Activated naive CD8-positive, alpha-beta T cell treated with anti-CD3 and anti-CD28 coated beads for 36 hours (primary cell): ENCODE measurements at places on chromosomes 7 and 10. TPM values are rescaled to one million over a fixed set of nuclear protein-coding genes. Genes with fewer than 3 reads are reported as not detected.

AMZ1 gene
- 0.04 TPM for total RNA-seq

DNA sequence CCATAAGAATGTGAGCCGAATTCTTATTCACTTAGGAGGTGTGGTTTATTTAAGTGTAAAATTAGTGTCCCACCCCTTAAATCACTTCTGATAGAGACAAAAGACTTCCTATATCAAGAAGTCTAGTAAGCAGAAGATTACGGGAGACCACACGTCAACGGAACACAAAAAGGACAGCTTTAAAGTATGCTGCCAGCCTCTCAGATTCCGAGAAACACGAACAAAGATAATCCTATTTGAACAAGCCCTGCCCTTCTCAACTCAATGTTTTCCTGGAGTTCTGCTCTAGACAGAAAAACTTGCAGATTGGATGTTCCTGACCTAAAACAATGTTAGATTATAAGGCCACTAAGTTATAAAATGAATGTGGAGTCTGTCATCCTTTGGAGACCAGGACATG is 4.9 kb upstream of the MCU start:
- no peak for DNase-seq

DNA sequence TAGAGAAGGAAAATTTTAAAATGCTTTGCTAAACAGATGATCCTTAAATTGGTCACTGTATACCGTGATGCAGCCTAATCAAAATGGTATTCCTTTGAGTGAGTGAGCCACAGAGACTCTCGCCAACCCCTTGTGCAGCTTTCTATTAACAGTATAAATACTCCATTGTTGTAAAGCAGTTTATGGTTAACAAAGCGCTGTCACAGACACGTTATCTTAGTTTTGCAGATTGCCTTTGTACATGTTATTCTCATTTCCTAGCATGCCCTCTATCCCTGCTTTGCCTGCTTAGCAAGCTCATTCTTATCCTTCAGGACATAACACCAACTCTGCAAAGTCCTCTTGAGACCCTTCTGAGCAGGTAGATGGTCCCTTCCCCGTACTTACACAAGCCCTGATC is 694.4 kb downstream of the AUTS2 start:
- DNase-seq, result no peak

DNA sequence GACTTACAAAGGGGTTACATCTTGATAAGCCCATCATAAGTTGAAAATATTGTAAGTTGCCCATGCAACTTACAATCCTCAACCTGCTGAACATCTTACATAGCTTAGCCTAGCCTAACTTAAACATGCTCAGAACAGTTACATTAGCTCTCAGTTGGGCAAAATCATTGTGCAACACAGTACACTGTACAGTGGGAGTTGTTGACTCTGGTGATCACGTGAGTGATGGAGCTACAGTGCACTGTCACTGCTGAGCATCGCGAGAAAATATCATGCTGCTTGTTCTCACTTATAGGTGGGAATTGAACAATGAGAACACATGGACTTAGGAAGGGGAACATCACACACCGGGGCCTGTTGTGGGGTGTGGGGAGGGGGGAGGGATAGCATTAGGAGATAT is 214.9 kb upstream of the ZMIZ1 start:
- DNase-seq, result no peak

GRCh38 chr10:90530521-90530920 is 327.3 kb downstream of the HTR7 start:
- no peak for DNase-seq

GRCh38 chr10:116272440-116273283 is at the start of gene GFRA1:
Gene GFRA1, minus strand, starts transcription at chr10:116273206. Its CDS starts 1,177 bp downstream, at chr10:116272029.
- no peak for DNase-seq

DNA sequence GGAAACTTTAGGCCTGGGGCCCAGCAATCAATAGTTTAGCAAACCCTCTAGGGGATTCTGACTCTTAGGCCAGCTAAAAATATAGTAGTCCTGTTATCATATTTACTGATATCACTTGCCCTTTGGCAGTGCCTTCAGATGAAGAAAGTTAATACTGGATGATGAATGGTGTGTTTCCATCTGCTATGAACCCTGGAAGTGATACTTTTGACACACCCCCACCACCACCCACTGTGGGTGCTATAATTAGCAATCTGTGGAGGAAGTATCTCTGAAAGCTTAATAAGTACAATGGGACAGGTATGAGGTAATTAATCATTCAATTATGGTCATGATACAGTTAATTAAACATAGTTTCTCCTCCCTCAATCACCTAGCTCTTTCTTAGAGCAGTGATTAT is 90.4 kb upstream of the LRRTM3 start:
- DNase-seq, result no peak

C10orf62 gene
- total RNA-seq, result not detected

DNA sequence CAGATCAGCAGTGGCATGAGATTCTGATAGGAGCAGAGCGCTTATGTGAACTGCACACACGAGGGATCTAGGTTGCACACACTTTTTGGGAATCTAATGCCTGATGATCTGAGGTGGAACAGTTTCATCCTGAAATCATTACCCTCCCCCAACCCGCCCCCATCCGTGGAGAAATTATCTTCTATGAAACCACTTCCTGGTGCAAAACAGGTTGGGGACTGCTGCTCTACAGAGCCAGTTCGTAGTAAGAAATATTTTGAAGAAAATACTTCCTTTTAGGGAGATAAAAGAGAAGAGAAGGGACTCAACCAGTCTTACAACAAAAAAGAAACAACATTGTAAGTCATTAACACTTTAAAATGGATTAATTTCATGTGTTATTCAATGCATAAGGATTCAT is 1308.2 kb downstream of the GATA3 start:
- no peak for DNase-seq

MRPS33 gene
- 116 TPM for total RNA-seq

GRCh38 chr10:102604439-102604841 is 39.8 kb upstream of the TRIM8 start:
- no peak for DNase-seq

GRCh38 chr10:130766071-130766470 is 545.5 kb downstream of the TCERG1L start:
- no peak for DNase-seq

DNA sequence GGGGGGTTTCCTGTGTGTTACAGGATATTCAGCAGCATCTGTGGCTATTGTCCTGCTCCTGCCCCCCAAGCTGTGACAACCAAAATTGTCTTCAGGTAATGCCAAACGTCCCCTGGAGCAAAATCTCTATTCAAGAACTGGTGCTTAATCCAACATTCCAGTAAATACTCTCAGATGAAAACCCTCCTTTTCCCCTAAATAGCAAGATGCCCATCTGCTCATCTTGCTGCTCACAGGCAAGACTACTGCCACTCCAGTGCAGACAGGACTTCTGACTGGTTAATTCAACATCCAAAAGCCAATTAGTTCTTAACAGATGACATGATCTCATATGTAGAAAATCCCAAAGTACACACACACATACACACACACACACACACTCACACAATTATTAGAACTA is 20.5 kb upstream of the JAZF1 start:
- DNase-seq, result no peak
